Fibroblast of villous mesenchyme (primary cell): ENCODE measurements at places on chromosomes 3 and 15. TPM values are rescaled to one million over a fixed set of nuclear protein-coding genes. Genes with fewer than 3 reads are reported as not detected.

GRCh38 chr15:23857028-23857641 lies 170.0 kb upstream of the NDN start:
- peak; percentile 7 for DNase-seq

The GOLGA8J gene
- total RNA-seq, result not detected in 2 replicates

The ITIH1 gene
- total RNA-seq, result not detected in 2 replicates

DNA sequence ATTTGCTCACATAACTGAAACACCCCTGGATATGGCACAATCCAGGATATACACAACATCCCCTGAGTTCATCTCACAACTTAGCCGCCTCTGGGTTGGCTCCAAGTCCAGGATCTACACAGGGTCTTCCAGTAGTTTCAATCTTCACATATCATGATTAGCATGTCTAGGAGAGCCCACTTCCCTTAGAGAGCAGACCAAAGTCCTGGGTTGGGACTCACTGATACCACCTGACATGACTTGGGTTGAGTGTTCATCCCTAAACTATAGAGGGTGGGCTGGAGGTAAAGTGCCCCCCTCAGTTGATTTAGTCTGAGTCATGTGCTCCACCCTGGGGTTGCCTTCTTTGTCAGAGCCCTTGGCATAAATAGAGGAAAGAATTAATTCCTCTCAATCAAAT lies 493.6 kb upstream of the PPP2R3A start:
- no peak for DNase-seq
